ENCODE measurements at places on chromosomes 4 and X.

- DNase-seq: no peak
Measured at GRCh38 chr4:156568041-156568440, 403.6 kb downstream of the PDGFC start.

DNA sequence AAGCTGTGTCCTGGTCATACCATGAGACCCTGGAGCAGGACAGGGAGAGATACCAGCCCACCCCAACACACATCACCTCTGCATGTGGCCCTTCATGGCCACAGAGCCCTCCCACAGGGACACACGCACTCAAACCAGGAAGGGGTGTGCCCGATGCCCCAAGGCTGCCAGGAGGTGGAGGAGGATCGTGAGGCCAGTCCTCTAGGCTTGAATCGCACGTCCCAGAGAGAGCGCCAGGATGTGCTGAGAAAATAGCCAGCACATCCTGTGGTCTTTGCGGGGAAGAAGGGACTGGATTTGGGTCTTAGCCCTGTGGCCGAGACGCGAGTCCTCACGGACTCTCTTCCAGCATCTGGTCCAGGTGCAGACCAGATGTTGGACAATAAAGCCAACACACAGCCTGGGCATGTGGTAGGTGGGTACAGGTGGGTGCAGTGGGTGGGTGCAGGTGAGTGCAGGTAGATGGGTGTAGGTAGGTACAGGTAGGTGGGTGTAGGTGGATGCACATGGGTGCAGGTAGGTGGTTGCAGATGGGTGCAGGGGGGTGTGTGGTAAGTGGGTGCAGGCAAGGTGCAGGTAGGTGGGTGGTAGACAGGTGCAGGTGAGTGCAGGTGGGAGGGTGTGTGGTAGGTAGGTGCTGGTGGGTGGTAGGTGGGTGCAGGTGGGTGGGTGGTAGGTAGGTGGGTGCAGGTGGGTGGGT, 94.3 kb upstream of the AFAP1 start:
- no peak for DNase-seq

- no peak for DNase-seq
Measured at GRCh38 chr4:1027915-1028238, 16.5 kb downstream of the FGFRL1 start.

DNA sequence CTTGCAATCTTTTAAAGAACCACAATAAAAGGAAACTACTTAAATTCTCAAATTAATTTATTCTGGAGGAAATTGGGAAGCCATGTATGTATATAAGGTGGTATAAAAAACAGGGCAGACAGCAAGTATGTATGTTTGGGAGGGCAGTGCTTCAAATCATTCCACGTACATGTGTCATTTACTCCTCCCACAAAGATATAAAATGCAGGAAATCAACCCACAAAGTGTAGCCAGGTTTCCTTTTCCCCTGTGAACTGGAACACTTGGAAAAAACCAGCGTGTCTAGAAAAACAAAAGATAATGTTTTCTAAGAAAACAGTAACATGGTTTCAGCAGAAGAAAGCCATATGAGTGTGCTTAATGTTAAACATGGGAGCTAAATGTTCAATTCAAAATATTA, 156.7 kb upstream of the FAM47A start:
- no peak for DNase-seq

GRCh38 chrX:39764441-39764914, 333.3 kb downstream of the BCOR start:
- no peak for DNase-seq

DNA sequence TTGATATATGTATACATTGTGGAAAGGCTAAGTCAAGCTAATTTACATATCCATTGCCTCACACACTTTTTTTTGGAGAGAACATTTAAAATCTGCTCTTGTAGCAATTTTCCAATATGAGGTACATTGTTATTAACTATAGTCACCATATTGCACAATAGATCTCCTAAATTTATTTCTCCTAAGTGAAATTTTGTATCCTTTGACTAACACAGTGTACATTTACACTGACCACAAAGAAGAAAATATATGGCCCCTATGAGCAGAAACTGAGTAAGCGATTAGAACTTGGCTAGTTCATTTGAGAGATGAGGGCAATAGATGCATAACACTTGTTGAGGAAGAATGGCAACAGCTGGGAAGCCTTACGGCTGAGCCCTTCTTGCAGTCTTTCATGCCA, 20.3 kb upstream of the GUCY1B1 start:
- no peak for DNase-seq

DNA sequence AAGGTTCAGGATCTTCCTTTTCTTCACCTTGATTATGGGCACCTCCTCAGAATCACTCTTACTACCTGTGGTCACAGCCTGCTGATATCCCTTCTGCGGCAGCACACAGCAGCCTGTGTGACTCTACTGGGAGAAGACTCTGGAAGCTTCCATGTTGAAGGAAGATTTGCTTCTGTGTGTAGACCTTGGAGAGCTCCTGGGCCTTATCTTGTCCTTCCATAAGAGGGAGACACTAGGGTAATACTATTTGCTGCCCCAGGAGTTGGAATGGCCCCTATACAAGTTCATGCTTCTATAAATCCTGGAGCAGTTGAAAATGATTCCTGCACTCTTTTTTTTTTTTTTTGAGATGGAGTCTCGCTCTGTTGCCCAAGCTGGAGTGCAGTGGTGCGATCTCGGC, 10.2 kb upstream of the SUPT20HL1 start:
- DNase-seq: no peak

DNA sequence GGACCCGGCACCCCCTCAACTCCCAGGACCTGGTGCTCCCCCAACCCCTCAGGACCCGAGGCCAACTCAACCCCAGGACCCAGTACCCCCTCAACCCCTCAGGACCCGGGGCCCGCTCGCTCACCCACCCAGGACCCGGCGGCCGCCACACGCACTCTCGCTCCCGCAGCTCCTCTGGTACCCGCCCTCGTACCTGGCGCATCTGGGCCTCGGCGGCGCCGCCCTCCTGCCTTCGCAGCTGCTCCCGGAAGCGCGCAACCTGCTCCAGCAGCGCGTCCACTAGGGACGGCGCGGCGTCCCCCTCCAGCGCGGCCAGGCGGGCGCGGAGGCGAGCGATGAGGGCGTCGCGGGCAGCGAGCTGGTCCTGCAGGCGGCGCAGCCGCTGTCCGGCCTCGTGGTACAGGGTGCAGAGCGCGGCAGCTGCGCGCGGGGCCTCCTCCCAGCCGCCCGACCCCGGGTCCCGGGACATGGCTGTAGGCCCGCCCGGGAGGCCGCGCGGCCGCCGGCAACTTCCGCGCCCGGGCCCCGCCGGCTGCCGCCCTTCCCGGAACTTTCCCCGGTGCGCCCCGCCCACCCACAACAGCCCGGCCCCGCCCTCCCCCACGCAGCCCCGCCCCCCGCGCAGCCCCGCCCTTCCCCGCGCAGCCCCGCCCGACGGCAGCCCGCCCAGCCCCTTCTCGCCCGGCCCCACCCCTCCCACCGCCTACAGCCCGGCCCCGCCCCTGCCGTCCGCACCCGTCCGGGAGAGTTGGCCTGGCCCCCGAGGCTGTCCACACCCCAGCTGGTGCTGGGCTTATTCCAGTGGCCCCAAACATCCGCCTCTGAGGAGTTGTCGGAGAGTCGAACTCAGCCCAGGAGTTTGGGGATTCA, at the start of gene TNIP2:
TSS of gene TNIP2 (minus strand) at position 516 of the 870 bp plus-strand sequence. CDS start at position 469, 47 bp downstream.
- peak; percentile 73 for DNase-seq

DNA sequence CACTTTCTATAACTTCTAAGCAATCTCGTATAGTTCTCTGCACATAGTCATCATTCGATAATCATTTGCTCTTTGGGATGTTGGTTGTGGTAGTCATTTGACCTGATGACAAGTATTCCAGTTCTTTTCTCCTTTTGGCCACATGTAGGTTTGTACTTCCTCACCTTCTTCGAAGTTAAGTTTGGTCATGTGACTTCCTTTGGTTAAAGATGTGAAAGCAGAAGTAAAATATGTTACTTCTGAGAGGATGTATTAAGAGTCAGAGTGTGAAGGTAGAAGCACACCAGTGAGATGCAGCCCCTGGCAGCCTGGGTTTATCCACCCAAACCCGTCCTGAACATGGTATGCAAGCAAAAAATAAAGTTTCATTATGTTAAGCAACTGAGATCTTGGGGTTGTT, 48.9 kb upstream of the ZNF518B start:
- no peak for DNase-seq

DNA sequence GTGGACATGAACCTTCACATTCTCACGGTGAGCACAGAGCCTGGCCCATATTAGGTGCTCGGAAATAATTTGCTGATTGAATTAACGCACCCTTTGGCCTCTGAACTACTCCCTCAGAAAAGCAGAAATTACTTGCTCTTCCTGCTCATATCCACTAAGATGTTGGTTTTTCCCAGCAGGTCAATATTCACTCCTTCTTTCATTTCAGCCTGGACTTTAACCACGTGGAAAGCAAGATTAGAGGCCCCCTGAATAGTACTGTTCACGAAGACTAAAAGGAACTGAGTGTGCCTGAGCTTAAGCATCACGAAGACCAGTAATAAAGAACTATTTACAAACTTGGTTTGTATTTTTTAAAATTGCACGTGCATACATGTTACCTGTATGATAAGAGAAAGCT, 9.9 kb downstream of the MTNR1A start:
- DNase-seq: no peak

- DNase-seq: no peak
Measured at GRCh38 chrX:19899217-19899788, 11.9 kb upstream of the SH3KBP1 start.

Measured in activated T-helper 1 cell treated with anti-CD3 and anti-CD28 coated beads, Interleukin-2, amount 50 U/mL, for 16 hours (primary cell).